Stimulated activated naive B cell treated with anti-CD40 and anti-IgM and Interleukin-4, amounts not matched to agents 10 μg/mL and 1 μg/mL and 100 μg/mL, for 72 hours (primary cell): ENCODE measurements at places on chromosomes 7 and 10.

- H3K27me3 ChIP-seq, result peaks cover 55% of the 10 kb centered on the region
- H3K27ac ChIP-seq, result no peak overlapping the region
- DNase-seq, result no peak
- no peaks in the 10 kb centered on the region for H3K4me1 ChIP-seq
- no peaks in the 10 kb centered on the region for H3K36me3 ChIP-seq
Measured at GRCh38 chr10:1382711-1383110, 326.5 kb downstream of the WDR37 start.

DNA sequence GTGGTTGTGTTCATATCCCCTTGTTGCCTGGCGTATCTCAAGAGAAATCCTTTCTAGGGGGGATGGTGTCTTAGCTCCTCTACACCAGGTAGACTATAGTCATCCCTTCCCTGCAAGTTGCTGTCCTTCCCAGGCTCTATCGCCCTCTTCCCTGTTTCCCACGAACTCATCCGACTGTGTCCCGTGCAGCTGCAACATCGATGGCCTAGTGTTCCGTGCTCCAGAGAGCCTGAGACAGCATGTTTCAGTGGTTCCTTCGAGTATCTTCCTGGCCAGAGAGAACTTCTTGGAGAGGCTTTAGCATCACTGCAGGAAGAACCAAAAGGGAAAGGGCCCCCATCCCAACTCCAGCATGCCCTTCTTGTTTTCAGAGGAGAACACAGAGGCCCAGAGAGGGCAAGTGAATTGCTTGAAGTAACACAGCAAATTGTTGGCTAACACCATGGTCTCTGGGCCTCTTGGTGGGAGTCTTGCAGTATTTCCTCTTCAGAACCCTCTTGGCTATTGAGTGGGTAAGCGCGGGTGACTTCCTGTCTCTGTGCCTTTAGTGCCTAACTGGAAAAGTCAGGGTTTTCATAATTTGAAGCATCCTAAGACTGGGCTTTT lies 162.9 kb downstream of the RGS10 start:
- H3K4me3 ChIP-seq, result no peak overlapping the region
- H3K27me3 ChIP-seq, result no peaks in the 10 kb centered on the region
- peaks cover 34% of the 10 kb centered on the region for H3K4me1 ChIP-seq
- no peak for DNase-seq
- peaks cover 50% of the 10 kb centered on the region for H3K36me3 ChIP-seq

GRCh38 chr10:52485462-52485861 lies 171.4 kb downstream of the DKK1 start:
- no peak overlapping the region for H3K27ac ChIP-seq
- H3K4me1 ChIP-seq, result peaks cover 8% of the 10 kb centered on the region
- no peak overlapping the region for H3K4me3 ChIP-seq
- DNase-seq, result no peak

DNA sequence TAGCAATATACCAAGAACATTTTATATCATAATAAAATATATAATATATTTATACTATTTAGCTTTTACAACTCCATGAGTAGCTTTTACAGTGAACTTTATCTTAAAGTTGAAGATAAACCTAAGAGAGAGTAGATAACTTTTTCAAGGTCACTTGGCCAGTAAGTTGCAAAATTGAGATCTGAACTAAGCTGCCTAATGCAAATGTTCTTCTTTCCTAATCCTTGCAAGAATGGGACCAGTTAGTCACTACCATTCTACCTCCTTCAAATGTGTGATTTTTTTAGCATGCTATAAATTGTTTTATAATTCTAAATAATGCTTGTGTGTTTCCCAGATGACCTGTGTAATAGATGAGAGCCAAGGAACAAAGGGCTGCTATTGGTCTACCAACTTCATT lies 47.8 kb downstream of the CH25H start:
- H3K36me3 ChIP-seq, result no peaks in the 10 kb centered on the region
- H3K4me3 ChIP-seq, result no peak overlapping the region
- H3K27ac ChIP-seq, result no peak overlapping the region
- DNase-seq, result no peak

DNA sequence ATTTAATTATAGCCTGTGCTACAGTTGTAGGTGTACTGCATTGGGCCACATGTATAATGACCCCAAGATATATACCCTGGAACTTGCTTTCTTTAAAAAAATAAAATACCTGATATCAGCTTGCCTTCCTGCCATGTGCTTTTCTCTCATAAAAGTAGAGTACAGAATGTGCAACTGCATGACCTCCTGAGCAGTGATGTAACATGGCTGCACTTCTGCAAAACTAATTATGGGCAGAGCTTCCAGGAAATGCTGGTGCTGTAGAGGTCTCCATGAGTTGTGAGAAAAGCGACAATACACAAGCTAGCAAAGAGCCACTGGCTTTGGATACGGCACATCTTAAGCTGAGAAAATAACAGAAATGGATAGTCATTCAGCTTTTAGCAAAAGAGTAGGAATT lies 6.5 kb upstream of the ERLIN1 start:
- no peaks in the 10 kb centered on the region for H3K27me3 ChIP-seq
- no peak overlapping the region for H3K4me3 ChIP-seq
- H3K36me3 ChIP-seq, result peaks cover 50% of the 10 kb centered on the region
- no peak for DNase-seq

DNA sequence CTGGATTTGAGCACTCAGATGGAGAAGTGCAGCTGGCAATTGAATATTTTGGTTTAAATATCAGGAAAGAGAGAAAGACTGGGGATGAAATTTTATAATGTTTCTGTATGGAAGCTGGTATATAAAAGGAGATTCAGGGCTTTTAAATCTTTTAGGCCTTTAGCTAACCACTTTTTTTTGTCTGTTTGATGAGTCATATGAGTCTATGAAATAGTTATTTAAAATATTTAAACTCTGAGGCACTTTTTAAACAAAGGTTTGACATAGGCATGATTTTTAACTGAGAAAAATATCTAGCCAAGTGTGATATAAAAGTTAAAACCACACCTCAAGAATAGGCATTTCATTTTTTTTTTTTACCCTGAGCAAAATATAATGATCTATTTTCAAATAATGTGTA lies 944.3 kb downstream of the GATA3 start:
- H3K36me3 ChIP-seq, result no peaks in the 10 kb centered on the region
- no peaks in the 10 kb centered on the region for H3K4me1 ChIP-seq
- DNase-seq, result no peak
- H3K27me3 ChIP-seq, result no peaks in the 10 kb centered on the region
